ENCODE measurements at places on chromosomes 5 and 9.
A peak's percentile ranks its signal among the peaks of the same experiment; 100 is the strongest.

- no peak for DNase-seq
Observed at GRCh38 chr9:38094165-38094564, 25.1 kb upstream of the SHB start.

GRCh38 chr5:178547753-178548415, 42.3 kb downstream of the COL23A1 start:
- DNase-seq = no peak

- no peak for DNase-seq
Observed at GRCh38 chr5:74762599-74762998, 4.3 kb downstream of the GFM2 start.

DNA sequence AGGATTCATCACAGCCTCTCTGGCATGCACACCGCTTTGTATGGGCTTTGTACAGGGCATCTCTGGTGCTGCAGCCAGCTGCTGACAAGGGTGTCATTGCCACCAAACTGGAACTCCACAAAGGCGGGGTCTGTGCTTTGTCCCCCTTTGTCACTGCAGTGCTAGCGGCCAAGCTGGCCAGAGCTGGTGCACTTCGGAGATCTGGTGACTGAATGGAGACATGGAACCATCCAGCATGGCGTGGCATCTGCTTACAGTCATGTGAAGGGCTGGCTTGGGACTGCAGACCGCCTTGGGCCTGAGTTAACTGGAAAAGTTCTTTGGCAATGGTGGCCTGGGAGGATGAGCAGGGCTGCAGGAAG, 18.7 kb upstream of the COL5A1 start:
- no peak for DNase-seq

- DNase-seq = no peak
Observed at GRCh38 chr5:31364881-31365636, 166.8 kb downstream of the DROSHA start.

- no peak for DNase-seq
Observed at GRCh38 chr9:137307255-137308056, 5.4 kb upstream of the NRARP start.

DNA sequence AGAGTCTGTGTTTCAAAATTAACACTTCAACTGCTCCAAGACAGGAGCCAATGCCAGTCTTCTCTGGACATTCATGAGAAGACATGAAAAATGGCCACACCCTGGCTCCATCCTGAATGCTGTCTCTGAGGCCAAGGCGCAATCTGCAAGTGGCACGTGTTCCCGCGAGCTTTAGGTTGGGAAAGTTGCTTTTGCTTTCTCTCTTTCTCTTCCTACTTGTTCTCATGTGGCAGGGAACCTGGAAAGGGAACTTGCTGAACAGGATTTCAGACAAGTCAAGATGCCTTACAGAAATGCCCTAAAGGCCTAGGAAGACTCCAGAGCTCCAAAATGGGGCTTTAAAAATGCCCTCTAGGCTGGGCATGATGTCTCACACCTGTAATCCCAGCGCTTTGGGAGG, 91.9 kb upstream of the OTULINL start:
- no peak for DNase-seq

GRCh38 chr5:139710319-139711066, 62.3 kb downstream of the CXXC5 start:
- DNase-seq = no peak

DNA sequence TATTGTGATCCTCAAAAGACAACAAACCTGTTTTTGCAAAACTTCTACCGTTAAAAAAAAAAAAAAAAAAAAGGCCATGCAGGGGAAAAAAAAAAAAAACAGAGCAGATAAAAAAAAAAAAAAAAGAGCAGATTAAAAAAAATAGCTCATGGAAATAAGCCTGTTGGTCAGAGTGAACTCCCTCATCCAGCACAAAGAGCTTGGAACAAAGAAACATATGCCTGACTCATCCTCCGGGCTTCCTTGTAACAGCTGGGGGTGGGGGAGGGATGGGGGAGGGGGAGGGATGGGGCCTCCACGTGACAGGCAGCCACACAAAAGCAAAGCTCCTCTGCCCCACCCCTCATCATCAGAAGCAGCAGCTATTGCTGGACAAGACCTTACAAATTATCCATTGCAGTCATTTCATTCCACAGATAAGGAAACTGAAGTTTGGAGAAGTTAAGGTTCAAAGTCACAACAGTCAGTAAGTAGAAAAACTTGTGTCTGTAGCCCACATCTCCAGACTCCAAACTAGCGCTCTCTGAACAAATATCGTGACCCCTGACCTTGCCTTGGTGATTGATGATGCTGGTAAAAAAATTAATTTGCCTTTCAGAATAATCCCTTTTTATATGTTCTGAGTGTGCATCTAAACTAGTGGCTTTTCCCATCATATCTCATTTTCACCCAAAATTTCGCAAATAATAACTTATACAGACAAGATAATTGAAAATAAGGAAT, 38.9 kb downstream of the SLC35D2 start:
- peak; percentile 37 for DNase-seq

GRCh38 chr9:17986595-17986994, 407.7 kb downstream of the SH3GL2 start:
- no peak for DNase-seq

Data from COR-L47 (cell line).